ENCODE measurements at places on chromosomes 1 and 21.

GRCh38 chr21:35645991-35646390, 414.3 kb downstream of the SETD4 start:
- DNase-seq: no peak

DNA sequence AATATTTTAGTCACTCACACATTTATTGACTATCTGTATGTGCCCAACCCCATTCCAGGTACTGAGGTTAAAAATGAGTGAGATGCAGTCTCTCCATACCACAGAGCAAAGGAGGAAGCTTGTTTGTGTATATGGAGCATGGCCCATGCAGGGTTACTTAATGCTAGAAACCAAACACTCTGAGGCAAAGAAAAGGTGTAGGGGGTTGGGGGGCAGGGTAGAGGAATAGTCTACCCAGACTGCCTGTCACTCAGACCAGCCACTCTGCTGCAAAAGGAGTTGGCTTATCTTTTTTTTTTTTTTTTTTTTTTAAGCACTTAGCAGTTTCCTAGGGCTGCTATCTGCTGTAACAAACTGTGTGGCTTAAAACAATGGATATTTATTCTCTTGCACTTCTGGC, 19.8 kb downstream of the PGM1 start:
- DNase-seq: no peak

GRCh38 chr1:243851765-243852164, 1.7 kb upstream of the AKT3 start:
- DNase-seq: no peak

DNA sequence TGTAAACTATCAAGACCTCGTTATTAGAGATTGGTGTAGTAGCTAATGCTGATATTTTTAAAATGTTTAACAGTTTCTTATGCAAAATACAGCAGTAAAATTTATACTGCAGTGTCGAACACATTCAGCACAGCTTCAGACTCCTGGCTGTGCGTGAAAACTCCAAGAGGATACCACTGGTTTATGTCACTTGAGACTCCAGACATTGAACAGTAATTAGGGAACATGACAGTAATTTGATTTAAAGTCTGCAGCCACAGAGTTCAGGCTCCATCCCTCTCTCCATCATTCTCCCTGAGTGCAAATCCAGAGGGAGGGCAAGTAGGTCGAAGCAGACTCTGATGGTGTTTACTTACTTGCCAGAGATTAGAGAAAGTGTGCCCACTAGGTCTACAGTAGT, 94.2 kb downstream of the AK5 start:
- DNase-seq: no peak

GRCh38 chr1:162538815-162539431, 22.6 kb upstream of the UAP1 start:
- DNase-seq: no peak

Measured in stimulated activated naive CD4-positive, alpha-beta T cell (primary cell).